A172 (cell line): ENCODE measurements at places on chromosomes 11 and 22. TPM values are rescaled to one million over a fixed set of nuclear protein-coding genes. Genes with fewer than 3 reads are reported as not detected.

The MMP1 gene
- total RNA-seq, result 12.9 and 19.7 TPM in 2 replicates

The ELFN2 gene
- 0.93 and 1.1 TPM in 2 replicates for total RNA-seq

The OR8G1 gene
- total RNA-seq, result not detected in 2 replicates

The TMEM121B gene
- 0.05 and 0.24 TPM in 2 replicates for total RNA-seq

The HTR3B gene
- not detected in 2 replicates for total RNA-seq

The GAS2 gene
- total RNA-seq, result 0.12 and 0.22 TPM in 2 replicates

The LRRC75B gene
- total RNA-seq, result 1.4 and 5.0 TPM in 2 replicates
